ENCODE measurements at places on chromosomes 13 and 19.
A peak's percentile ranks its signal among the peaks of the same experiment; 100 is the strongest.

DNA sequence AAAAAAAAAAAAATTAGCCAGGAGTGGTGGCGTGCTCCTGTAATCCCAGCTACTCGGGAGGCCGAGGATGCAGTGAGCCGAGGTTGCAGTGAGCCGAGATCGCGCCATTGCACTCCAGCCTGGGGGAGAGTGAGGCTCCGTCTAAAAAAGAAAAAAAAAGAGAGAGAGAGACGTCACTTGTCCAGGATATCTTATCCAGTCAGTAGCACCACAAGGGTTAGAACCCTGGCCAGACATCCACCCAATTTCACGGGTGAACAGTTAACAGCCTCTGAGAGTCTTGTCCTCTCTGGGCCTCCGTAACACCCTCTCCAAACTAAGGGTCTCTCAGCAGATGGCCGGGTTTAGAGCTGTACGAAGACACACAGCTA, 917 bp upstream of the CLPTM1 start:
- DNase-seq: no peak

DNA sequence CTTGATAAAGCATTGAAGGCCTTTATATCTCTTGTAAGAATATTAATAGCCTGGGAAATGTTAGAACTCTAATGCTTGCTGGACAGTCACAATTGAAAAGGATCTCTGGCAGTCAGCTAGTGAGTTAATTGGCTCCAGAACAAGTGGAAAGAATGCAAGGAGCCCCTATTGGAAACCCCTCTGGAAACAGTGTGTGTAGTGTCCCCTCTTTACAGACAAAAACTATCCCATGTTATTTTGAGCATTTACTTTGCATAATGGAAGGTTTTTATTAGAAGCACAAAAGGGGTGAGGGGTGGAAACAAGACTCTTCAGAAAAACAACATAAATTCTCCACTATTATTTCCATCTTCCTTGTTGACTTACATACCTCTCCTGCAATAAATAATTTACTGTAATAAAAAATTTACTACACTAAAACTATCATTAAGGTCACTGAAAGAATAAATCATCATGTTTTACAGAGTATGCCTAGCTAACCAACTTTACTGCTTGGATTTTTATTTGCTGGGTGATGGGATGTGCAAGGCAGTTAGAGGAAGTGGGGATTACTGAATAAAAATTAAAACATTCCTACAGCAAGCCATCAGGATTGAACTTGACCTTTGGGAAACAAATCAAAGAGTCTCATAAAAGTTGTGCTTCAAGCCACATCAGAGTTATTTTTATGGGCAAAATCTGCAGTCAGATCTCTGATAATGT, 610.4 kb downstream of the TBC1D4 start:
- no peak for DNase-seq

DNA sequence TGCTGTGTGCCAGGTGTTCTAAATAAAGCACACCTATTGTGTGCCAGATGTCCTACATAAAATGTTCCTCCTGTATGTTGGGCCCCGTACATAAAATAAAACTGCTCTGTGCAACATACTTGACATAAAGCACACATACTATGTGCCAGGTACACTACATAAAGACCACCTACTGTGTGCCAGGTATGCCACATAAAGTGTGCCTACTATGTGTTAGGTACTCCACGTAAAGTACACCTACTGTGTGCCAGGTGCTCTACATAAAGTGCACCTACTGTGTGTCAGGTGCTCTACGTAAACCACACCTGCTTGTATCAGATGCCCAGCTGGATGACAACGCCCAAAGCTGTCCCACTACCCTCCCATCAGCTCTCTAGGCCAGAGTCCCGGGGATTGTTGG, 5.8 kb upstream of the OR10H5 start:
- no peak for DNase-seq

DNA sequence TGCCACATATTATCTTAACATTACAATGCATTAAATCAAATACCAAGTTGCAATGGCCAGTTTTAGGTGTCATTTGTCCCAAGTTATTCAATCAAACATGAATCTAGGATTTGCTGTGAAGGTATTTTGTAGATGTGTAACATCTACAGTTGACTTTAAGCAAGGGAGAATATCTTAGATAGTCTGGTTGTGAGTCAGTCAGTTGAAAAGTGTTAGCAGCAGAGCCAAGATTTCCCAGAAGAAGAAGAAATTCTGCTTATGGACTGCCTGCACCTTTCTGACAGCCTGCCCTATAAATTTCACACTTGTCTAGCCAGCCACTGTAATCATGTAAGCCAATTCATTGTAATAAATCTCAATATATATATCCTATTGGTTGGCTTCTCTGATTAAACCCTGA, 41.3 kb upstream of the INTS6 start:
- DNase-seq: no peak

DNA sequence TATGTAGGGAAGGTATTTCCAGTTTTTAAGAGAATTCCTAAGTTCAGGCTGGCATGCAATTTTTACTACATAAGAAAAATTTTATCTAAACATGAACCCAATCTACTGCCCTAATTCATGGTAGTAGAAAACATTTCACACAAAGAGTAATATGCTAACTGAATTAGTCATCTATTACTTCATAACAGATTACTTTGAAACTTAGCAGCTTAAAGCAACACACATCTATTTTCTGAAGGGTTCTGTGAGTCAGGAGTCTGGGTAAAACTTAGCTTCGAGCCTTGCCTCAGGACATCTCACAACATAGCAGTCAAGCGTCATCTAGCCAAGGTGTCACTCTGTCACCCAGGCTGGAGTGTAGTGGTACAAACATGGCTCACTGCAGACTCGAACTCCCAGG, 537.5 kb downstream of the DCT start:
- no peak for DNase-seq

DNA sequence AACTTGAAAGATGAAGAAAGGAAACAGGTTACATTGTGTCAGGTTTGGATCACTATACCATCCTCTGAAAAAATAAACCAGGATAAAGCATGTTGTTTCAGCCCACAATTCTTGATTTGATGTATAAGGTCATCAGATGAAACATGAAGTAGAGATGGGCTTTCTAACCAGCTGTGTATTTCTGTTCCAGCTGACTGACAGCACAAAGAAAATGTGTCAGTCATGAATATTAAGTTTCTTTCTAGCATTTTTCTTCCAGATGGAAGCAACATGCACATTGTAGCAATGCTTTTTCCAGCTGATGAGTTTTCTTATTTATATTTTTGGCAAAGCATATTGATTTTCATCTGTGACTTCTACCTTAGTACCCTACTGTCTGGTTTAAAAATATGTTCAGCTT, 199.6 kb downstream of the OXGR1 start:
- DNase-seq: no peak

- no peak for DNase-seq
These were observed 1608.8 kb upstream of the PCDH20 start for GRCh38 chr13:63024458-63024857.

DNA sequence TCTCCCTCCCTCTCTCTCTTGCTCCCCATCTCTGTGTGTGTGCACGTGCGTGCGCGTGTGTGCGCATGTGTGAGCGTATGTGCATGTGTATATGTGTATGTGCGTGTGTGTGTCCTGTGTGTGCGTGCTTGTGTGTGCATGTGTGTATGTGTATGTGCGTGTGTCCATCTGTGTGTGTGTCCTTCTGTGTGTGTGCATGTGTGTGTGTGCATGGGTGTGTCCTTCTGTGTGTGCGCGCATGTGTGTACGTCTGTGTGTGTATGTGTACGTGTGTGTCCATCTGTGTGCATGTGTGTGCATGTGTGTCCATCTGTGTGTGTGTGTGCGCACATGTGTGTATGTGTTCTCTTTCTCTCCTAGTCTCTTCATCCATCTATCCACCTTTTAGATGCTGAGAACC, 12.2 kb downstream of the SLC8A2 start:
- DNase-seq: no peak

GRCh38 chr19:12838182-12838885, at the start of gene MAST1:
Gene MAST1, plus strand, starts transcription at chr19:12838515. Its CDS starts 58 bp downstream, at chr19:12838573.
- DNase-seq: peak; percentile 56

DNA sequence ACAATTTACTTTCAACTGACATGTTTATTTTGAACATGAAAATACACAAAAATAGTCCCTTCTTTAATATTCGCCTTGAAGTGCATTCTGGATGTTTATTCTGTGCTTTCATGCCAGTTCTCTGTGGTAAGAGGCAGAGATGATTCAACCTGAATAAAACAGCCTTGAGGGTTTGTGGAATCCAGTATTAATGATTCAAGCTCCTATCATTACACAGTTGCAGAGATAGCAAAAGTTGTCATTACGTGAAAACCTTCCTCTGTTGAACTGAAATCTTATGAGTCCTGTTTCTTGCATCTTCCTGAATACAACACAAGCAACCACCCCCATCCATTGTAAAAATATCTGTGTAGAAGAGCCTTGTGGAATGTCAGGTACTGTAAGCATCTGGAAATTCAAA, 142.3 kb upstream of the HTR2A start:
- no peak for DNase-seq

GRCh38 chr19:19026299-19026971, 6.9 kb downstream of the SUGP2 start:
- DNase-seq: no peak

GRCh38 chr13:44237276-44237767, 136.3 kb upstream of the SERP2 start:
- DNase-seq: peak; percentile 57

- no peak for DNase-seq
These were observed 5.1 kb upstream of the PRR36 start for GRCh38 chr19:7879111-7879807.

GRCh38 chr13:98657506-98658085, 80.7 kb upstream of the STK24 start:
- no peak for DNase-seq

- DNase-seq: no peak
These were observed 6.4 kb downstream of the POGLUT2 start for GRCh38 chr13:102792396-102792795.

DNA sequence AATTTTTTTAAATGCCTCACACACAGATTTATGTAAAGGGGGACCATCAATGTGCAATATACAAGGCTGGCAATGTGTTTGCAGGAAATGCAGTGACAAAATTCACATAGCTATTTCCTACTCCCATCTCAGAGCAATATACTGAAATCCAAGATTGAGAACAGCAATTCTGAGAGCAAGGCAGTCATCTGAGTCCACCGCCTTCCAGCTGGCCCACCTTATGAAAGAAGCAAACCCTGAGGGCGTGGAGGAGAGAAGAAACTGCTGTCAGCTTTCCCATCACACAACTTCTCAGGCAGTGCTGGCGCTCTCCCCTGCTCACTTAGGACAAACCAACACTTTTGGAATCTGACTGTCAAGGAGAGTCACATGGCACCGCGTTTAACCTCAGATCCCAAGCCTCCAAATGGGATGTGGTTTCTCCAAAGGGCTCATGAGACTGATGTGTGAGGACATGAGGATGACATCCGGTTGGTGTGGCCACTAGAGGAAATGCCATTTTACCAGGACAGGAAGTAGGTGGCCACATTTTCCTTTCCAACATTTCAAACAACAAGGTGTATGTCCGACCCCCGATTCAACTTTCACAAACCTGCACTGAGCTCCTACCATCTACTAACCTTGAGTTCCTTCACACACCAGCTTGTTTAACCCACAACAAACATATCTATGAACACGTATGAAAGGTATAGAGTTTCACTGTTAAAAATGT, 3.7 kb upstream of the DOCK9 start:
- no peak for DNase-seq

- no peak for DNase-seq
These were observed 175.0 kb downstream of the RFC3 start for GRCh38 chr13:33992881-33993336.

DNA sequence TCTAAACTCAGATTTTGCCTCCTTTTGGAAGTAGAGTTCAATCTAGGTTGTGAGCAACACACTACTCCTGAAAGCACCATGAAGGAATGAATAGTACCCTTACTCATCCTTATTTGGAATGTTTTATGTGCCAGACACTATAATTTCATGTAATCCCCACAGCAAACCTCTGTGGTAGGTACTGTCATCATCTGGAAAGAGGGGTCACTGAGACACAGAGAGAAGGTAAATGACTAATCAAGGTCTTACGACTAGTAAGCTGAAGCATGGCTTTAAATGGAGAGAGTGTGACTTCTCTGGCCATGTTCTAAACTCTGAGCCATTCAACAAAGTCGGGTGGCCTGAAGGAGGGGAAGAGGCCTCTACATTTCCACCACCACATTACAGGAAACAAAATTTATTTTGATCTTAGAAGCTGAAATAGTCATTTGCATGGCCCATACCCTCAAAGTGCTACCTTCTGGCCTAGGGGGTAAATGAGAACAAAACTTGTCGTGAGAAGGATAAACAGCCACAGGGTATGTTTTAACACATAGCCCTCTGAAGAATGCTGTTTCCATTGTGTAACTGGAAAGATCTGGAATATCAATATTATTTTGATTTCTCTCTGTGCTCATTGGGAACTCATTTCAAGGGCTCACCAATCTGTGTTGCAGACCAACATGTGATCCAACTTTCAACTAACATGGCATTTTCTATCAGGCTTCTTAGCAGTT, 180.8 kb upstream of the RFC3 start:
- no peak for DNase-seq

- no peak for DNase-seq
These were observed 56.0 kb downstream of the F2RL3 start for GRCh38 chr19:16944626-16945363.

DNA sequence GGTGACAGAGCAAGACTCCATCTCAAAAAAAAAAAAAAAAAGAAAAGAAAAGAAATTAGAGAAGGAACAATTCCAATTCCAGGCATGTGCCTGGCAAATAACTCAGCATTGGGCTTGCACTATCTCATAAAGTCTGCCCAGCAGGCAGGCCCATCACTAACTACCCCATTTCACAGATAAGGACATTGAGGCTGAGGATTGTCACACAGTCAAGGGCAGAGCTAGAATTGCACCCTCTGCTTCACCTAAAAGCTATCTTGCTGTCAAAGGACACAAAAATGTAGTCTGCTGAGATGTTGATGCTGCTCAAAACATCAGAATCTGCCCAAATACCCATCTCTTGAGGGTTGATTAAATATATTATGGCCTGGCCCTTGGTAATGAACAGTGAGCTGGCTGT, 20.7 kb upstream of the COLGALT1 start:
- DNase-seq: no peak

DNA sequence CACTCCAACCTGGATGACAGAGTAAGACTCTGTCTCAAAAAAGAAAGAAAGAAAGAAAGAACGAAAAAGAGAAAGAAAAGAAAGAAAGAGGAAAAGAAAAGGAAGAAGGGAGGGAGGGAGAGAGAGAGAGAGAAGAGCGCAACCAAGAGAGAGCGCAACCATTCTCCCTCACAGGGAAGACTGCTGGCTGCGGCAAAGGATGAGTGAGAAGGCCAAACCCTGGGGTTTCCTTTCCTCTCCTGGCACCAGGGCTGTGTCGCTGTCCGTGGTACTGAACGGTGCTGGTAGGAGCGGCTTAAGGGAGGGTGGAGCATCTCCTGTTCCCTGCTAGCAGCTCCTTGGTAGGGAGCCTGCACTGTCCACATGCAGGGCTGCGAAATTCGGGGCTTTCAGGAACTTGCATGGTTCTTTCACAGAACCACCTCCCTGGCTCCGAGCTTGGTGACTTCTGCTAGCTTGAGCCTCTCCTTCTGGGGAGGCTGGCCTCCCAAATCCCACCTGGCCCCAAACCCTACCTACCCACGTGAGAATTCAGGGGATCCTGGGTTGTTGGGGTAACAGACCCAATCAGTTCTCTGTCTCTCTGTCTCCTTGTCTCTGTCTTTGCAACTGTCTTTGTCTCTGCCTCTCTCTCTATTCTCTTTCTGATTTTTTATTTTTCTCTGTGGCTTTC, 51.1 kb upstream of the ZNRF4 start:
- peak; percentile 71 for DNase-seq
